ENCODE measurements at places on chromosomes 3 and 15.

GRCh38 chr3:125080077-125080476 is 24.3 kb upstream of the HEG1 start:
- DNase-seq = no peak

DNA sequence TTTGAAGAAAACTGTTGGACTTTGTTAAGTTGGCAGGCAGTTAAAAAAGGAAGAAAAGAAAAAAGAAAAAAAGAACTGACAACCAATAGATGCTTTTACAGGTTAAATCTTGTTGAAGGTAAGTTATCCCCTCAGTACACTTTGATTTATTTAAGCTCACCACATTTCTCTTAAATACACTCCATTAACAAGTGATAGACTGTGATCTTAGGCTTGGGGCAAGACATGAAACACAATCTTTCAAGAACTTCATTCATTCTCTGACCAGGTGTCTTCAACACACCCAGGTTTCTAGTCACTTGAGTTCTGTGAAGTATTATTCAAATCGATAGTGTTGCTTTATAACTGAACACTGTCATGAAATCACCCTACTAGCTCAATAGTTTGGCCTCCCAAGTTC is 751.9 kb downstream of the ROBO1 start:
- DNase-seq = no peak

DNA sequence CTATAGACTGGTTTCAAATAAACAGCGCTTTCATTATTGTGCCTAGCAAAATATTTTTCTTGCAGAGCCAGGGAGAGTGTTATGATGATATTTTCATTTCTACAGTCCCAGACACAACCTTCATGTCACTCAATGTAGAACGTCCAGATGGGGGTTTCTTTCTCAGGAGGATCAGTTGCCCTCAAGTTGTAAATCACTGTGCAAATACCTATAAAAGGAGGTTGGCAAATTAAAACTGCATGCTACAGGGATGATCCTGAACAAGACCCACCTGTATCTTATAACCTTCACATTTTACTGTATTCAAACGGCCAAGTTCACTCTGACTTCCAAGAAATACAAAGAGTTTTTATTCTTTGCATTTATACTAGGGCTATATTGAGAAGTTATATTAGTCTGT is 486.0 kb downstream of the EDEM1 start:
- DNase-seq = no peak

DNA sequence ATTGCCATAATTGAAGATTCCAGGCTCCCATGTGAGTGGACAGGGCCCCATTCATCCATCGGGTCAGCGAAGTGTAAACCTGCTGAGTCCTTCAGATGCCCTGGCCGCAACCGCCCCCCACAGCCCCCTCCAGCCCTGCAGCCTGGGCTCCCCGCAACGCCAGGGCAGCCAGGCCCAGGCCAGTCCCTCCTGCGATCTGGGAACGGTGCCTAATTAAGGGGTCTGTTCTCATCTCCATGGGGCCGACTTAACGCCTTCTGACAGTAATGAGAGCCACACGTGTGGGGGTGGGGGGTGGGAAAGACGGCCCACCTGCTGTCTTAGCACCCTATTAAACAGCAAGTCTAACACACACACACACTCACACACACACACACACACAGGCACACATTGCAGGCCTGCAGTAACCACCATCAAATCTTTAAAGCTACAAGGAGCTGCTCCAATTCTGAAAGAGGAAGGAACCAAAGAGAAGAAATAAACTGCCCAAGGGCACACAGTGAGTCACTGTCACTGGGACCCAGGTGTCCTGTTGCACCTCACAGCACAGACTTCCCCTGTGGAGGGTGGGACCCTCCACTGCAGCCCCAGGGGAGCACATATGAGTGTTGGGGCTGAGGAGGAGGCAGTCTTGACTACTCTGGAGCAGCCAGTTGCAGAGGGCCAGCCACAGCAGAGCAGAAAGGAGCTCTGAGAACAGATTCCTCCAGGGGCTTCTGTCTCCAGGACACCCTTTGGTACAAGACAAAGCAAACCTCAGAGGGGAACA is 31.8 kb upstream of the HES1 start:
- DNase-seq = peak; percentile 90

GRCh38 chr3:172749230-172749965 is 1.1 kb upstream of the ECT2 start:
- DNase-seq = peak; percentile 9

DNA sequence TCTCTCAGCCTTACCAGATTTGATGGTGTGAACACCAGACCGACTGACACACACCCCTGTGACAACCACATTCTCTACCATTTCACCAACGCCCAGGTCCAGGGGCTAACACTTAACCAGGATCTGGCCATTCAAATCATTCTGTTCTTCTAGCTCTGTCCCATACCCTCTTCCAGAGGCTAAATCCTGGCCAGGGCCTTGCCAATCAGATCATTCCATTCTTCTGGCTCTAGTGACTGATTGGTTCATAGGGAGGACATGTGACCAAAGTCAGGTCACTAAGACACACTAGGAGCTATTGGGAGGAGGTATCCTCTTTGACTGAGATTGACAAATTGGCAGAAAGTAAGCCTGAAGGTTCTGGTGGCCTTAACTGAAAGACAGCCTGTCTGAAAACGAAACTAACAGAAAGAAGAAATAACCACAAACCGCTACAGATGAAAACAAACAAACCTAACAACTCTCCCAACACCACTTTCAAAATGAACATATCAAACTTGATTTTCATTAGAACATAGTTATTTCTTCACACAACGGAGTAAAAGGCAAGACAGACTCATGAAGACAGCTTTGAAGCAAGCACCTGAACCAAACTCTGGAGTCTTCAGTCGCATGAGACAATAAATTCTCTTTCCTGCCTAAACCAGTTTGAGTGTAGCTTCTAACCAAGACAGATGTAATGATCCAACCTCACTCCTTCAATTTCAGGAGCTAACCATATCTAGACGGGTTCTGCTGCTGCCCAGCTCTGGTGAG is 68.5 kb downstream of the TRANK1 start:
- DNase-seq = no peak
